ENCODE measurements at places on chromosomes 16 and 17.
A peak's percentile ranks its signal among the peaks of the same experiment; 100 is the strongest.

DNA sequence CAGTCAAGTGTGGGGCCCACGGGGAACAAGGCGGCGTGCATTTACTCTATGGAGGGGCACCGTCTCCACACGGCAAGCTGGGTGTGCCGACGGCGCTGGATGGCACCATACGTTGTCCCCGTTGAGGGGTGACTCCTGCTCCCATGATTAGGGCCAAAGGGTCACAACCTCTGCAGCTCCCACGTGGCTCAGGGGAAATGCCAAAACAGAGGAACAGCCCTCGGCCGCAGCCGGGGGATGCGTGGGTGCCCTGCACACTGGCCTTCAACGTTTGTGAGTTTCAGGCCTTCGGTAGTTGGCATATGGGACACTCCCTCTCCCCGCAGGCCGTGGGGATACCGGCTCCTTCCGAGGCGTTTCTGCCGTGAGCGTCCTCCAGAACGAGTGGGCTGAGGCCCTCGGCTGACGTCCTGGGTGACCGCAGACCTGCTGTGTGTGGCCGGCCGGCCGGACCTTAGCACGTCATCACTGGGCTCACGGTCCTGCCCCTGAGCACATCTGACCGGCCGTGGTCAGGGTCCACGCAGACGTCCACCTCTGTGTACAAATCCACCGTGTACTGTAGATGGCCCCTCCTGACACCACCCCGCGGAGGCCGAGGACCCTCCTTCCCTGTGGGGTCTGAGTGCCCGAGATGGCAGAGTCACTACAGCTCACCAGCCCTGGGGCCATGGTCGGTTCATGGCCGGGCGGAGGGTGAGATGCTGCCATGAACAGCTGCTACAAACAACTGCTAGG lies 4.8 kb upstream of the METRNL start:
- DNase-seq: no peak

DNA sequence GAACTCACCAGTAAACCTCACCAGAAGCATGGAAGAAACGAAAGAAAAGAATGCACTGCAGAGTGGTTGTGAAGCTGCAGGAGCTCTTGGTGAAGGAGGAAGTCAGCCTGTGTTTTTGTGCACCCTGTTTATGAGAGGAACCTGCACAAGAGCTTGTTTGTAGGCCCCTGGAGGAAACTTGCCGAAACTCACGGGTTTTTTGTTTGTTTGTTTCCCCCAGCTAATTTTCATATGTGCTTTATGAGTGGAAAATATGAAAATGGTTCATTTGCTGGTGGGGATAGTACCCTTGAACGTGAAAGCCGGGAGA lies 222.7 kb downstream of the C16orf95 start:
- no peak for DNase-seq

DNA sequence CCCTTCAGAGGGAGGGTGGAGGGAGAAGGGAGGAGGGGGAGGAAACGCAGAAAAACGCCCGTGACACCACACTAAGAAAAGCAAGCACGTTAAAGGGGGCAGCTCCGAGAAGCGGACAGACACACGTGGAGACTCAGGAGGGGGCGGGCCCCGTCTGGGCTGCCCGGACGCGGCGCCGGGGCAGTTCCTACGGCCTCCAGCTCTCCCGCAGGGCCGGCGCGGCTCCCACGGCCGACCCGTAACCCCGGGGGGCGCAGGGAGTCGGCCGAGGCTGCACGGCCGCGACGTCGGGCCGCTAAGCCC lies 362 bp downstream of the KLHDC4 start:
- no peak for DNase-seq

DNA sequence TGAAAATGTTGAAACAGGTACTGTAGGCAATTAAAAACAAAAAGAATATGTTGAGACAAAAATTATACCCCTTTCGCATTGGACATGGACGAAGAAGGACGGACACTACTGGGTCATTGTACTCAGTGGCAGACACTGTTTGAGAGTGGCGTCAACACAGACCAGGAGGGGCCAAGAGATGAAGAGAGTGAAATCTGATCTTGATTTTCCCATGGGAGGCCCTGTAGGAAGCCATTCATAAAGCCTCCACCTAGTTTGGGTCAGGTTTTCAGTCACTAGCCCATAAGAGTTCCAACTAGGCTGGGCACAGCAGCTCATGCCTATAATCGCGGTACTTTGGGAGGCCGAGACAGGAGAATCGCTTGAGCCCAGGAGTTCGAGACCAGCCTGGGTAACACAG lies 23.6 kb upstream of the SMURF2 start:
- DNase-seq: no peak

DNA sequence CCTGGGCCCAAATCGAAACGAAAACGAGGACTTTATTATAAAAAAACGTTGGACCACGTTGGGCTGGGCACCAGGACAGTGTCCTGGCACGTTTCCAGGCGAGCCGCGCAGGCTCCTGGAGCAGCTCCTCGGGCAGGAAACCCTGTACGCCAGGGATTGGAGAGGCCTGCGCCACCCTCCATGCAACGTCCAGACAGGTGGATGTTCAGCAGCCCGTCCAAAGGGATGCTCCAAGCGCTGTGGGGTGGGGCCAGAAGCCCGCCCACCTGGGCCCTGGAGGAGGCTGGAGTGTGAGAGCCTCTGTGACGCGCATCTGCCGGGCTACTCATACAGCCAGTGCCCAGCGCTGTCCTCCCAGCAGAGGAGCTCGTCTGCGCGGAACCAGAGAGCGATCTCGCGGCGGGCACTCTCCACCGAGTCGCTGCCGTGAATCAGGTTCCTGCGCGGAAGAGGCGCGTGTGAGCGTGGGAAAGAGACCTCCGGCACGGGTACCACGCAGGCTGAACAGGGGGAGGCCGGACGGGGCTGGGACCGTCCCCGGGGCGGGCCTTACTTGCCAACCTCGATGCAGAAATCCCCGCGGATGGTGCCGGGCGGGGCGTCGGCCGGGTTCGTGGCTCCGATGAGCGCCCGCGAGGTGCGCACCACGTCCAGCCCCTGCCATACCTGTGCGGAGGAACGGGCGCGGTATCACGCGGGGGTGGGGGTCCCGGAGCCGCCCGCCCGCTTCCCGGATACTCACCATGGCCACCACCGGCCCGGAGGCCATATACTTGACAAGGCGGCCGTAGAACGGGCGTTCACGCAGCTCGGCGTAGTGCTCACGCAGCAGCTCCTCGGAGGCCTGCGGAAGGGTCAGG lies 785 bp downstream of the NME3 start:
- peak; percentile 81 for DNase-seq

- no peak for DNase-seq
Observed at GRCh38 chr16:76576526-76576925, 299.3 kb downstream of the CNTNAP4 start.

DNA sequence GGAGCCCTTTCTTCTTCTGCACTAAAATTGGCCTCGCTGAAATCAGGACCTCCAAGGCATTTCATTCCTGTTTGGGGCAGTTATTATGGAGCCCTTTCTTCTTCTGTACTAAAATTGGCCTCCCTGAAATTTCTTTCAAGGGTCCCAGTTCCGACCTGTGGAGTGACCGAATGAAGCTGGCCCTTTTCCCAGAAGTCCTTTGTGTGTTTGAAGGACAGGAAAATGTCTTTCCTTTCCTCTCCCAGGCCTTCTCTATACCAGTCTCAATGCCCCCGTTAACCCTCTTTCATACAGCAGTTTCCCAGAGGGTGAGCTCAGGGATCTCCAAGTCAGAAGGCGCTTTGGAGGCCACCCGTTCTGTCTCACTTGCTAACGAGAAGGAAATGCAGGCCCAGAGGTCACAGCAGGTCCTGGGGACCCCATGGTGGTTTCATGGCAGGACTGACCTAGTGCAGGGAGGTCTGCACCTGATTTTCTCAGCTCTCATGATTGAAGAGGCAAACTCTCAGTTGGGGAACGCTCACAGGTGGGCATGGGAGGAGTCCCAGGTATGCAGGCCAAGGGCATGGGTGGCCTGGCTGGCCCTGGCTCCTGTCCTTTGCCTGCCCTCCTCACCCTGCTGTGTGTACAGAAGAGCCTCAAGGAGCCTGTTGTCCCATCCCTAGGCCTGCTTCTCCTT lies 37.1 kb upstream of the DOC2B start:
- no peak for DNase-seq

GRCh38 chr17:64262198-64262999 lies 661 bp downstream of the TEX2 start:
- DNase-seq: peak; percentile 62

DNA sequence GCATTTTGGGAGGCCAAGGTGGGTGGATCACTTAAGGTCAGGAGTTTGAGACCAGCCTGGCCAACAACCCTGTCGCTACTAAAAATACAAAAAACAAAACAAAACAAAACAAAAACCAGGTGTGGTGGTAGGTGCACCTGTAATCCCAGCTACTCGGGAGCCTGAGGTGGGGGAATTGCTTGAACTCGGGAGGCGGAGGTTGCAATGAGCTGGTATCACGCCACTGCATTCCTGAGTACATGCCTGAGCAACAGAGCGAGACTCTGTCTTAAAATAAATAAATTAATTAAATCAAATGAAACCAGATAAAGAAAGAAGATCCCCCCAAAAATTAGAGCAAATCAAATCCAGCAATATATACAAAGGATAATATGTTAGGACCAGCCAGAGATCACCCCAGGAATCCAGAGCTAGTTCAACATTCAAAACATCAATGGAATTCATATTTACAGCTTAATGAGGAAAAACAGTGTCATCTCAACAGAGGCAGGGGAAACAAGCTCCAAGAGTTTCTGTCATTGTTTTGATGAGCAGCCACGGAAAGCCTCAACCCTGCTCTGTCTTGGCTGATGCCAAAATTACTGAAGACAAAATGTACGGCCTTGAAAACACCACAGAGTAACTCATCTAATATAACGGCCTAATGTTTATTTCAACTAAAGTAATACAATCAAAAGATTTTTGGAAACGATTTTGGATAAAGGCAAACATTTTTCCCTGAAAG lies 3.7 kb downstream of the PEMT start:
- DNase-seq: no peak

- DNase-seq: no peak
Observed at GRCh38 chr17:44952946-44953475, 5.4 kb upstream of the KIF18B start.

Measured in GM13976 (cell line).